ENCODE measurements at places on chromosomes 4 and X.

DNA sequence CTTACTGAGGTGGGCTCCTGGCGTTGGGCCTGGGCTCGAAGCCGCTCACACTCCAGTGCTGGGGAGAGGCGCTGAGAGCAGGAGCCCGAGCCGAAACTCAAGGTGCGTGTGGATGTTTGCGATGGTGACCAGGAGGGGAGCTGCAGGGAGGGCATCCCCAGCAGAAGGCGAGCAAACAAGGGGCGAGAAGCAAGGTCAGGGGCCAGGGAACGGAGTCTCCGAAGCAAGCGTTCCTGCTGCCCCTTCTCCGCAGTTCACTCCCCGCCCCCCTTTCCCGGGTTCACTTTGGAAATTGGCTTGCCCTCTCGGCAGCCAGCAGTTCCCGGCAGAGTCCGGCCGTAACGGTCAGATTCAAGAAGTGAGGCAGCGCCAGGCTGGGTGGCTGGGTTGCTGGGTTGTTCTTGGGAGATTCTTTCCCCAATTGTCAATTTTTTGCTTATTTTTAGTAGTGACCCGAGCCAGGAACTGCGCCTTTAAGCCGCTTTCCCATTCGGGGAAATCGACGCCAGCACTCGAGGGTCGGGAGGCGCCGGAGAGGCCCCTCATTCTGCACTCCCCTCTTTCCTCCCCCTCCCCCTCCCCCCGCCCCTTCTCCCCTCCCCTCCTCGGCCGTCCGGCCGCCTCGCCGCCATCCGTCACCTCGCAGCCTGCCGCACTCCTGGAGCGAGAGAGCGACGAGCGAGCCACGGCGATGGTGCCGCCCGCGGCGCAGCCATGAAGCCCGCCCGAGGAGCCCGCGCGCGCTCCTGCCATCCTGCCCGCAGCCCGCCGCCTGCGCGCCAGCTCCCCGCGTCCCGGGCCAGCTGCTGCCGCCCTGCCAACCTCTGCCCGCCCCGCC lies at the start of gene FRMPD3:
FRMPD3 (plus strand) TSS at position 655 of the 838 bp plus-strand sequence. CDS start 76,937 bp downstream, outside the sequence.
- no peak for DNase-seq

DNA sequence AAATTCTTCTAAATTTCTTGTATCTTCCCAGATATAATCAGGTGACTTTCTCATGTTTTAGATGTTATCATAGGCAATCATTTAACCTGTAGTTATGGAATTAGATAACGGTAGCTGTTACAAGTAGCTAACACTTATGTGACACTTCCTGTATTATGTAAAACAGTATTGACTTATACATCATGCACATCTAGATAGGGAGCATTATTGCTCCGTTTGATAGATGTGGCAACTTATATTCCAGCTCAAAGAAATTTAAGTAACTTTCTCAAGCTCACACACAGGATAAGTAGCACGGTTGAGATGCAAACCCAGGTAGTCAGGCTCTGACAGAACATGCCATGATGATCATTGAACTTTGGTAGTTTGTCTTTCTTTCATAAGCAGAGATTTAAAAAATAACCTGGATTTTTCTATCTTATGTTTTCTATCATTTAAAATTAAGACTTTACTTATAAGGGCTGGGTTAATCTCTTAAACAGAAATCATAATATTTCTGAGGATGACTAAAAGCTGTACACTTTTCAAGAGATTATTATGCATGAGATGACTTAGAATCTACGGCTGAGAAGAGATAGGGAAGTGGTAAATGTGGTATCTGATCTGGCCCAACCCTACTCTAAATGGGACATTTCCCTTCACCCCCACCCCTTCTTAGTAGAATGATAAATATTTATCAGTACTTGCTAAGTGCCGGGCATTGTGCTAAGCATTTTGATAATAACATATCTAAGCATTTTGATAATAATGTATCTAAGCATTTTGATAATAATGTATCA lies 69.1 kb upstream of the HPGD start:
- no peak for DNase-seq

- DNase-seq = no peak
These were observed 12.0 kb downstream of the RAB33B start for GRCh38 chr4:139465922-139466321.

- no peak for DNase-seq
These were observed 54.5 kb upstream of the GPR34 start for GRCh38 chrX:41634284-41634683.
